CD4-positive, alpha-beta T cell treated with Interleukin-2 at 100 ng/mL for 4 hours (primary cell): ENCODE measurements at places on chromosomes 2 and 18.

DNA sequence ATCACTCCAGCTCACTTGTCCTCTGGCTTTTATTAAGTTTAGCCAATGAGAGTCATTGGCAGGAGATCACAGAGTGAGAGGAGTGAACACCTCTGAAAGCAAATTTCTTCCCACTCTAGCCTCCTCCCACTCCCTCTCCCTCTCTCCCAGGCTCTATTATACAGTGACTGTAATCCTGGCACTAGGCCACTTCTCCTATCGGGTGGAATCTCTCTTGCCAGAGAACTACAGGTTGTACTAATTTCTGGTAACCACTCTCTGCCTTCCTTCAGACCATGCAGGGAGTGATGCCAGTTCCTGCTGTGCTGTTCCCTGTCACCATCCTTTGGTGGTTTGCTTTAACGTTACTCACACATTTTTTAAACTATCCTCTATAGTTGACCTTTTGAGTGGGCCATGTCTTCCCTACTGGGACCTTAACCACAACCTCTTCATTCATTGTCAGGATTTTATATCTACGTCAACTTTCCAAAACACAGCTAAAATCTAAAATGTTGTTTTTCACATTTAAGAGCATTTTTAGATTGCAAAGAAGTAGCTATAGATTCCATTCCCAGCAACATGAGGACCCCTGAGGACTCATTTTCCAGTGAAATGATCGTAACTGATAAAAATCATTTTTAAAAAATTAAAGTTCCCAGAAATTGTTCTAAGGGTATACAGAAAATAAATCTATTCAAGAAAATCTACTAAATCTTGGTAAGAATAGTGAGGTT is 217.1 kb downstream of the MREG start:
- DNase-seq: no peak

- no peak for DNase-seq
These were observed 234.9 kb upstream of the CYRIA start for GRCh38 chr2:16900405-16901025.

- DNase-seq: no peak
These were observed 71.2 kb downstream of the ACVR2A start for GRCh38 chr2:147916067-147916466.

GRCh38 chr2:187505065-187505672 is 49.1 kb downstream of the TFPI start:
- no peak for DNase-seq

- no peak for DNase-seq
These were observed 87.0 kb upstream of the CERS6 start for GRCh38 chr2:168369031-168369430.

DNA sequence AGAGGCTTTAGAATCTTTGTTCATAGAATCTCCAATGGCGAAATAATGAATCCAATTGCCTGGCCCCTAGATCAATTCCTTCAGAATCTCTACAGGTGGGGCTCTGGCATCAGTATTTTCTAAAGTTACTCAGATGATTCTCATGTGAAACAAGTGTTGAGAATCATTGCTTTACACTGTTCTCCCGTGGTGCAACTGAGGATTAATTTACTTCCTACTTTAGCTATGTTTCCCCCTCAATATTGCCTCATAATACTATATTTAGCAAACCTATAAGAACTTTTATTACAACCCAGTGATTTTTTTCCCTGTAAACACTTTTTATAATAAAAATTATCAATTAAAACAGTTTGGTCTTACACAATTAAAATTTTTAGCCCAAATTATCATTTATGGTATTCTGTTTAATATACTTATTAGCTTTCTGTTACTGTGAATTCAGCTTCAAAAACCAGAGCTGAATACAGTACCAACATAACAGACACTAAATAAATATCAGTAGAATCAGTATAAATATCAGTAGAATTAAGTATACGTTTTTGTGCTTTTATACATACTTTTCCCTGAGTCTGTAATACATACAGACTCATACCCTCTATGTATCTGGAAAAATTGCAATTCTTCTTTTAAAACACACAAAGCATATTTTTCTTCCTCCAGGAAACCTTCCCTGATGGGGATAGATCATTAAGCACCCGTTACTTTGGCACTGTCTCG is 20.8 kb downstream of the SLC38A11 start:
- no peak for DNase-seq

DNA sequence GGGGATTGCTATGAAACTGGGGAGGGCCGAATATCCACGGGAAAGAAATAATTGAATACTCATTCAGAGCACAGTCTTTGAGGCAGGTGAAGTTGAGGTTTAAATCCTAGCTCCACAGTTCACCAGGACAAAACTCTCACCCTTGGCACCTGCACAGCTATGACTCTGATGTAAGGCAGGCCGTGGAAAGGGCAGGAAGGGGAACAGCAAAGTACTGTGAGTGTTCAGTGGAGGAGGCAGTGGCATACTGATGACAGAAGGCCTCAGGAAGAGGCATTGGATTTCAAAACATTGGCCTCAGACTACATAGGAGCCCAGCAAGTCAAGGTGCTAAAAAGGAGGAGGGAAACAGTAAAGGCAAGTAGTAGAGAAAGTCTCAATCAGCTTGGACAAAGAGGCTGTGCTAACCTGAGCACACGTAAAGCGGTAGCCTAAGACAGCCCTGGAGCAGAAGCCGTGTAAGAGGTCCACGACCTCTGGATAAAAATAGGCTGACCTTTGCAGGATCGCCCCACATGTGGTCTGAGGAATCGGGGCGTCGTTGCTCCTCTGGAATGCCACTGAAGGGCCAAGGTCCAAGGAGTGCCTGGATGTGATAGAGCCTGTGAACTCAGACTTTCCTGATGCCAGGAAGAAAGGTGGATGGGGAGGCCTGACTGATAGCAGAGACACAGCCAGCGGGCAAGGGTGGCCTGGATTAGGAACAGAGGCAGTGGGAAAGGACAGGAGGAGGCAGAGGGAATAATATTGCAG is 243.6 kb downstream of the PID1 start:
- no peak for DNase-seq

DNA sequence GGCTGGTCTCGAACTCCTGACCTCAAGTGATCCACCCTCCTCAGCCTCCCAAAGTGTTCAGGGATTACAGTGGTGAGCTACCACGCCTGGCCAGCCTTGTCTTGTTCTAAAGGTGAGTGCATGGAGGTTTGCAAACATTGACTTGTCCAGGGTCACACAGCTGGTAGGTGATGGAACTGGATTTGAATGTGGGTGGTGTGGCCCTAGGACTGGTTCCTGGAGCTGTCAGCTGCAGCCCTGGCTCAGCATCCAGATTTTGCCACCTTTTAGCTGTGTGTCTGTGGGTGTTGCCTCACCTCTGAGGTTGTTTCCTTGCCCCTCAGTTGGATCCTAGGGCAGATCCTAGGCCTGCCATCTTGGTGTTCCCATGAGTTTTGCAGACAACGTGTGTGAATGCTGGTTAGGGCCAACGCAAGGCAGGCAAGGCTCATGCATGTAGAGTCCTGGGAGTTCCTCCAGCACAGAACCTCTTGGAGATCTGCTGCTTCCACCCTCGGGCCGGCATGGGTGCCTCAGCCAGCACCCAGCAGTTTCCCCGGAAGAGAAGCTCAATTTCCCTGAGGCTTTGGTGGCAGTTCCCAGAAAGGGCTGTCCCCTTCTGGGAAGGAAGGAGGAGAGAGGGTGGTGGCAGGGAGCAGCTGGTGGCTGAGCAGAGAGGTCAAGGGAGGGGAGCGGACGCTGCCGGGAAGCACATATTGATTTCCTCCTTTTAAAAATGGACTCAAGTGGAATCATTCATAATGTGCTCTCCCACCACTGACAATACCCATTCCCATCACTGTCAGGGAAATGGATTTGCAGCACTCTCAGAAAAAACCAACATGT is 127.6 kb upstream of the HS6ST1 start:
- no peak for DNase-seq

- DNase-seq: no peak
These were observed 9.6 kb upstream of the NPPC start for GRCh38 chr2:231935815-231936214.

GRCh38 chr2:31012406-31012805 is 125.8 kb downstream of the GALNT14 start:
- DNase-seq: no peak

- DNase-seq: no peak
These were observed 4.1 kb upstream of the TMEM18 start for GRCh38 chr2:681312-681711.

- no peak for DNase-seq
These were observed 37.1 kb downstream of the PIEZO2 start for GRCh38 chr18:11112286-11112685.

GRCh38 chr2:50343150-50343830 is 688.6 kb downstream of the NRXN1 start:
- DNase-seq: no peak

DNA sequence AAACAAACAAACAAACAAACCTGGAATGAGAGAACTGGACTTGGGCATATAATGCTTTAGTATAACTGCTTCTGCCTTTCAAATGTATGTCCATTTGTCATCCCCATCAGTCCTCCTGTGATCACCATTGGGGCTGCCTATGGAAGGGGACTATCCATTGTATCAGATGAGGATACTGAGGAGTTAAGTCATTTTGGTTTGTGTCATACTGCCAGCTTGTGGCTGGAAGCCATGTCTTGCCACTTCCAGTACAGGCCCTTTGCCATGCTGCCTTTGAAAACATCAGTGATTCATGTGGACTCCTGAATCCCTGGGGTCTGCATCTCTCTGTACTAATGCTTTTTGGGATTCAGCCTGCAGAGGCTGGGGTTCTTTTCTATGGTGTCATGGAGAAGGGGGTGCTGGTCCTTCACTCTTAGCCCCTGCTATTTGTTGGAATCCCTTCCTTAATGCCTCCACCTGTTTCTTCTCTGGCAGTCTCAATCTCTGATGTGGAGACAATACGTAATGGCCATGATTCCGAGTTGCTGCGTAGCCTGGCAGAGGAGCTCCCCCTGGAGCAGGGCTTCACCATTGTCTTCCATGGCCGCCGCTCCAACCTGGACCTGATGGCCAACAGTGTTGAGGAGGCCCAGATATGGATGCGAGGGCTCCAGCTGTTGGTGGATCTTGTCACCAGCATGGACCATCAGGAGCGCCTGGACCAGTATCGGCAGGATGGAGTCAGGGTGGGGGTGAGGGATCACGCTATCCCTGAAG is 10.6 kb downstream of the PLCD4 start:
- DNase-seq: no peak

DNA sequence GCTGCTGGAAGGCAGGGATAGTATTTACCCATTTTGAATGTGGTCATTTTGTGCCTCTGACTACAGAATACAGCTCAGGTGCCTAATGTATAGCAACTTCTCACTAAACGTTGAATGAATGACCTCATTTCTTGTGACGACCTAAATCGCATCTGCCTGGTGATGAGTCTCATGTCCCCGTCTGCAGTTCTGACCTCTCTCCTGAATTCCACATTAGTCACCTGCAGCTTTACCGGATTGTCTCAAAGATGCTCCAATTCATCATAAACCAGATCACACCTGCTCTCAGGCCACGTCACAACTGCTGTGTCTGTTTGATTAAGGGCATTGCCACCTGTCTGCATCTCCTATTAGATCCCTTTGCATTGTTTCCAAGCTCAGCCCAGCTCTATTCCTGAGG is 133.6 kb upstream of the MYT1L start:
- no peak for DNase-seq

GRCh38 chr2:166307326-166307725 is 68.4 kb downstream of the SCN9A start:
- DNase-seq: no peak
